ENCODE measurements at places on chromosomes 13 and 19.

DNA sequence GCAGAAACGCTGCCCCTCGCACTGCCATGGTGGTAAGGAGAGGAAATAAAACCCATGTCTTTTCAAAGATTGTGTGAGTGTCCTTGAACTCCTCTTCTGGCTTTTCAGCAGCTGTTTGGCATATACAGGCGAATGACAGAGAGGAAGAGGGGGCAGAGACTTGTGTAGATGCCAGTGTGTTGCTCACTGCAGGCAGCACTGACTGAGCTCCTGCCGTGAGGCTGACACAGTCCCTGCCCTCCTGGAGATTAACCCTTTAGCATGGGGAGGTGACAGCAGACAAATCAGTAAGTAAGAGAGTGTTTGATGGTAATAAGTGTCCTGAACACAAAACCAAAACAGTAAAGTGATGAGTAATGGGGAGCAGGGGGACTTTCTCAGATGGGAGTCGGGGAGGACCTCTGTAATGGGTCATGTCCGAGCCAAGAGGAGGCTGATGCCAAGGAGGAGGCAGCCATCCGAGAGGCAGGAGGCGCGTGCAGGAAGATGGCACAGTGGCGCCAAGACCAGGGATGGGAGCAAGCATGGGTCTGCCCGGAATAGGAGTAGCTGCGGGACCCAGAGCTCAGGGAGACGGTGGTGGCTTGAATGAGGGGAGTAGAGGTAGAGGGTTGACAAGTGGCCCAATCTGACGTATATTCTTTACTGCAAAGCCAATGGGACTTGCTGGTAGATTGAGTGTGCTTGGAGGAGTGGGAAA is 182.2 kb downstream of the FOXO1 start:
- no peak for DNase-seq

GRCh38 chr19:1261538-1261797 is 7.7 kb upstream of the CIRBP start:
- DNase-seq = no peak

- DNase-seq = peak; percentile 30
Observed at GRCh38 chr19:55289117-55289796, 5.5 kb downstream of the BRSK1 start.

DNA sequence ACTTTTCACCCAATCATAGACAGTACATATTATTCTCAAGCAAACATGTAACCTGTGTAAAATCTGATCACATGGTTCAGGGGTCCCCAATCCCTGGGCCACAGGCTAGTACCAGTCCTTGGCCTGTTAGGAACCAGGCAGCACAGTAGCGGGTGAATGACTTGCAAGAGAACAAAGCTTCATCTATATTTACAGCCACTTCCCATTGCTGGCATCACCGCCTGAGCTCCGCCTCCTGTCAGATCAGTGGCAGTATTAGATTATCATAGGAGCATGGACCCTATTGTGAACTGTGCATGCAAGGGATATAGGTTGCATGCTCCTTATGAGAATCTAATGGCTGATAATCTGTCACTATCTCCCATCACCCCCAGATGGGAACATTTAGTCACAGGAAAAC is 133.1 kb downstream of the MAB21L1 start:
- no peak for DNase-seq

GRCh38 chr19:14746886-14747285 is 31.5 kb downstream of the ADGRE2 start:
- no peak for DNase-seq

DNA sequence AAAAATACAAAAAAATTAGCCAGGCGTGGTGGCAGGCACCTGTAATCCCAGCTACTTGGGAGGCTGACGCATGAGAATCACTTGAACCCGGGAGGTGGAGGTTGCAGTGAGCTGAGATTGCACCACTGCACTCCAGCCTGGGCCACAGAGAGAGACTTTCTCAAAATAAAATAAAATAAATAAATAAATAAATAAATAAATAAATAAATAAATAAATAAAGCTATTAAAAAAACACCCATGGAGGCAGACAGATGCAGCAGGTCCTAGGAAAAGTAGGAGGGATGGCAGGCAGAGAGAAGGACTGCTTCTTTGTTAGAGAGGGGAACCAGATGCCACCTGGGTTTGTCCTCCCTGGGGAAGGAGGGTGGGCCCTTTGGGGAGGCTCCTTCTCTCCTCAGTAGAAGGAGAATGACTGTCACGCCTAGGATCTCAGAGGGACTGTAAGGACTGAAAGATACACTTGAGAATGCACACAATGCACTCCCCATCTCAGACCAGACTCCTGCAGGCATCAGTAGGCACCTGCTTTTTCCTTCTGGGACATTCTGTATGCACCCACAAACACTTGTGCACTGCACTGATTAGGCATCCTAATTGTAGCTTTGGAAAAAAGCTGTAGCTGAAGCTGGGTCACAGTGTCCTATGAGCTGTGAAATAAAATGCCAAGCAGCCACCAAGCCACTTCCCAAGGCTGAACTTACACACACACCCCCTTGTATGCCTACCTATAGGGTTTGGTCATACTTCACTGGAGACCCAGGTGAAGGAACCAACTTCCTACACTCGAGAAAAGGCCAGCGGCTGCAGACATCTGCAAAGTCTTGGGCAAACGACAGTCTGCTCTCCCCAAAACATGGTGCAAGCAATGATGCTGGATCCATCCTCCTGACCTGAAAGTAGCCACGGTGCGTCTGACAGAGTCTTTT is 18.9 kb upstream of the SLC35E1 start:
- DNase-seq = no peak

- DNase-seq = no peak
Observed at GRCh38 chr13:73693215-73693614, 441.0 kb downstream of the KLF12 start.

GRCh38 chr13:100561599-100562204 is 26.9 kb downstream of the GGACT start:
- DNase-seq = no peak

DNA sequence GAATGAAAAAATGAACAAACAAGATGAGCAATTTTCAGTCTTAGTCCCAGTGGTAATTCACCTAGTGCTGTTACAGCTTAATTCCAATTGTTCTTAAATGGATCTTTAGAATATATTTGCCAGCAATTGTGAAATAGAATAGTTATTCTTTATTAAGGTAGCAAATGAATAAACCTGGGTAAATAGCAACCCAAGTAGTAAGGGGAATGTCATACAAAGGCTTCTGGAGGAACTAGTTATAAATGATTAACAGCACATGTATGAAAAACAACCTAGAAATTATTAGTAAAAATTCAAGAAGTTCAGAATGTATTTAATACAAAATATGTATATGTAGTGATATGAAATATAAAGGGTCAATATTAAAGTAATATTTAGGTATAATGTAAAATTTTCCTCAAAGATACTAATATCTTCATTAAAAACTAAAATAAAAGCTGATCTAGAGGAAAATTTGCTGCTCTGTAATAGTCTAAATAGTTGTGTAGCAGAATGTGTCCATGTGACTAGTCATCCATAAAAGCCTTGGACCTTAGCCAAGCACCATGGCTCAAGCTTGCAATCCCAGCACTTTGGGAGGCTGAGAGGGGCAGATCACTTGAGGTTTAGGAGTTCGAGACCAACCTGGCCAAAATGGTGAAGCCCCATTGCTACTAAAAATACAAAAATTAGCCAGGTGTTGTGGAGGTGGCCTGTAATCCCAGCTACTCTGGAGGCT is 535.9 kb upstream of the ATXN8OS start:
- no peak for DNase-seq

DNA sequence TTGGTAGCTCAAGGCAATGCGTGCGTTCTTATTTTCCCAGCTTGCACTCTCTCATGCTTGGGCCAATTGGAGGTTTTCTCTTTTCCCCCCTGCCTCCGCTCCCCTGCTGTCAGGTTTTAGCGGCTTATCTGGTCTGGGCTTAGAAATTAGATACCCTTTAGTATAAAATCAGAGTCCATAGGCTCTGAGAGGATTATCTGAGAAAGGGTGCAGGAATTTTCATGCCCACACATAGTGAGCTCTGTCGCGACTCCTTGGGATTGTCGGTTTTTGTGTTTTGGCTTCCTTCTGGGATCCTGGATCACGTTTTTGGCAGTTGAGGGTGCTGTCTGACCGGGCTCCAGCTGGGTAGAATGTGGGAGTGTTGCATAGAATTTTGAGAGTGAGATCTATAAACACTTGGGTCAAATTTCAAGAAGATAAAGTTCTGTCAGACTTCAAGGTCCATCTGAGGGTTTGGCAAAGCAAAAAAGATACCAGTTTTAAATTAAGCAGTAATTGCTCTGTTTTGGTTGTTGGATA is 12.4 kb downstream of the CHAF1A start:
- no peak for DNase-seq

DNA sequence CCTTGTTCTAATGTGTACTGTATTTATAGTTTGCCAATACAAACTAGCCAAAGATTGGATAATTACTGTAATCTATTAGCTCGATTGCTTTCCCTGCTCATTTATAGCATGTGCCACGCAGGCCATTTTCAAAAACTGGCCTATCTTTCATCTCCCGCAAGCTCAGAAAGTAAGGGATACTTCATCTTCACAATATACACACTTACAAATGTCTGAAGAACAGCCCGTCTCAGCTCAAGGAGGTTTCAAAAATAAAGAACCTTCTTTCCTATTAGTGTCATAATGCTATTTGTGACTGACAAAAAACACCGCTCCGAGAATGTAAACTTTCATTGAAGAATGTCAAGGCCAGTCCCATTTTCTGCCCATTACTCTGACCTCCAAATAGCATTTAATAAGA is 306.4 kb upstream of the ZNF507 start:
- no peak for DNase-seq

DNA sequence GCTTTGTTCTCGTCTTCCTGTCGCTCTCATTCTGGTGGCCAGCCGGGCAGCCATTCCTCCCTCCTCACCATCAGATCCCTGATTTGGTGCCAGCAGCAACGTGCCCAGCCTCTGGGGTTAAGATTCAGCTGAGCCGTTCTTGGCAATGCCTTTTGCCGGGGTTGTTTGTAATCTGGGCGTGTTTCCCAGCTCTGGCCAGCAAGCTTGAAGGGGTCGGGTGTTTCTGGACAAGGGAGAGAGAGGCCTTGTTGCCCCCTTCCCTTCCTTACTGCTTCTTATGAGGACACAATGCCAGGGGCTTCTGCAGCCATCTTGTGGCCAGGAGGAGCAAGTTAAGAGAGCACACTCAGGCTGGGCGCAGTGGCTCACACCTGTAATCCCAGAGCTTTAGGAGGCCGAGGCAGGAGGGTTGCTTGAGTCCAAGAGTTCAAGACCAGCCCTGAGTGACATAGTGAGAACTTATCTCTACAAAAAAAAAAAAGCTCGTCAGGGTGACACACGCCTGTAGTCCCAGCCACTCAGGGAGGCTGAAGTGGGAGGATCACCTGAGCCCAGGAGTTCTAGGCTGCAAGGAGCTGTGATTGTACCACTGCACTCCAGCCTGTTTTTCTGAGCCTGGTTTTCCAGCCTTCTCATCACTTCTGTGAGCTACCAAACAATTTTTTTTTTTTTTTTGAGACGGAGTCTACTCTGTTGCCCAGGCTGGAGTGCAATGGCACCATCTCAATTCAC is 10.7 kb upstream of the CRTC1 start:
- DNase-seq = no peak

DNA sequence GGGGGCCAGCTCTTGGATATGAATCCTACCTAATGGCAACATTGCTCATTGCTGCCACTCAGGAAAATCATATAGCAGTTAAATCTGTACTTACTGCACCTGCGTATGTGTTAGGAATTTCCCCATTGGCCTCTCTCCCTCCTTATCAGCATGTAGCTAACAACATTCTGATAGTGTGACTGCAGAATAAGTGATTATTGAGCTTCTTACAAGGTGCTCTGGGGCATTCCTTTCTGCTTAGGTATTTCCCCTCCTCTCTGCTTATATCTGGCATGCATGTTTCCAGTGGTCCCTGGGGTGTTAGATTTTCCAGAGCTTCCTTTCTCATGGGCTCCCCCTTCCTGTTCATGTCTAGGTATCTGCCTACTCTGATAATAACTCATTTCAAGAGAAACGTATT is 414.1 kb upstream of the SLITRK1 start:
- DNase-seq = peak; percentile 16

- no peak for DNase-seq
Observed at GRCh38 chr13:67841071-67841470, 610.9 kb upstream of the PCDH9 start.

GRCh38 chr19:15371786-15372380 is 7.7 kb downstream of the AKAP8 start:
- DNase-seq = no peak

DNA sequence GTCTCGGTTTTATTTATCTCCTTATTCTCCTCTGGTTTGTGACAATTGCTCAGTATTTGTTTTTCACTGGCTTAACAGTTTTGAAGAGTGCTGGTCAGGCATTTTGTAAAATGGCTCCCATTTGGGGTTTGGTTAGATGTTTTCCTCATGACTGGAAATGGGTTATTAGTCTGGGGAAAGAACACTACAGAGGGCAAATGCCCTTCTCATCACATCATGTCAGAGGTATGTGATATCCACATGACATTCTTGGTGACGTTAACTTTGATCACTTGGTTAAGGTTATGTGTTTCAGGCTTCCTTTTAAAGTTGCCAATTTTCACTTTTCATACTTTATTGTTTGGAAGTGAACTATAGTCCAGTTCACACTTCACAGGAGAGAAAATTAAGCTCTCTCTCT is 74.8 kb upstream of the KLHL1 start:
- DNase-seq = peak; percentile 19

DNA sequence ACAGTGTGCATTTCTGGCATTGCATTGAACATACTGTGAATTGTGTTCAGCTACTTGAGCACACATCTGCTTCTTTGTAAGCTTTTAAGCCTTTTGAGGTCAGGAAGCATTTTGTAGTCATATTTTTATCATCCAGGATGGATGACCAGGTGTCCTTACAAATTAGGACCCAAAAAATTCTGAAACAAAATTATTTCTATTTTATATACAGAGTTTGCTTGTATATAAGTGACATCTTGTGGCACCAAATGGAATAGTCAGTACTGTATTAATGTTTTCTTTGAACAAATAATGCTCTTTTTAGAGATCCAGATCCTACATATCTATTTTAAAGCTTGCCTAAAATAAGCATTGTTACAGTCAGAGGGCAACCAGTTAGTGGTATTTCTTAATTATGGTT is 9.5 kb upstream of the SUPT20H start:
- DNase-seq = peak; percentile 13

- DNase-seq = no peak
Observed at GRCh38 chr19:1914826-1915341, 9.7 kb downstream of the ADAT3 start.

GRCh38 chr13:98717891-98718290 is 34.6 kb downstream of the SLC15A1 start:
- no peak for DNase-seq

Data from fibroblast of skin of back (primary cell).